ENCODE measurements at places on chromosomes 5 and 9.

GRCh38 chr9:112135706-112136105 is 39.4 kb downstream of the SUSD1 start:
- DNase-seq = no peak
- H3K27me3 ChIP-seq = no peaks in the 10 kb centered on the region
- H3K4me1 ChIP-seq = no peaks in the 10 kb centered on the region
- no peak overlapping the region for H3K27ac ChIP-seq

DNA sequence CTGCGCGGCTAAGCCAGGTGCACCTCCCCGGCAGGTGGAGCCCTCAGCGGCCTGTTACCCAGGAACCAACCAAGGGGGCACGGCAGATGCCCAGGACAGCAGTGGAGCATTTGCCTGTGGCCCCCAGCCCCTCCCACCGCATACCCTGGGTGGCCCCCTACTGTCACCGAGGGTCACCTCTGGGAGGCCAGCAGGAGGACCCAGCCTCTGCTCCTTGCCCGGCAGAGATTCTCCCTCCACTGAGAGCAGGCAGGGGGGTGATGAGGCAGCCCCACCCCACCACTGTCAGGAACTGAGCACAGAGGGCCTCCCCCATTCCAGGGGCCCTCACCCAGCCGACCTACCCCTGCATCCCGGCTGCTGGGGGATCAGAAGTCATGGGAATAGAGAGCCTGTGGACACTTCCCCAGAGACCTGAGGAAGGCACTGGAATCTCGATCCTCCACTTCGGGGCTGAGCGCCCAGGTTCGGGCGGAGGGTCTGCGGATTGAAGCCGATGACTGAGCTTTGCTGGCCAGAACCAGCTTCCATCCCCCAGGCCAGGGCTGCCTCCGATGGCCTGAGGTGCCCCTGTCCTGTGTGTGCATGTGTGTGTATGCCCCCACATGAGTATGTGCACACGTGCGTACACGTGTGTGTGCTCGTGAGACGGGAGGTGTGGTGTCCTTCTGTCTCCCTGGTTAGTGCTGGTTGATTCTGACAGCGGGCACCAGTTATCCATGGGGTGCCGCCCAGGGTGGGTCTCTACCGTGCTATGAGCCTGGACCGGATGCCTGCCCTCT is at the start of gene QRFP:
QRFP (minus strand) TSS at position 580 of the 782 bp plus-strand sequence. CDS start 2,974 bp downstream, outside the sequence.
- no peak within 1 kb of the TSS for H3K27ac ChIP-seq
- H3K36me3 ChIP-seq = peaks cover 2% of the 10 kb centered on the region
- H3K27me3 ChIP-seq = peaks cover 20% of the 10 kb centered on the region
- H3K4me1 ChIP-seq = no peaks in the 10 kb centered on the region

- no peaks in the 10 kb centered on the region for H3K4me1 ChIP-seq
- no peak overlapping the region for H3K4me3 ChIP-seq
- no peak for DNase-seq
- H3K27me3 ChIP-seq = no peaks in the 10 kb centered on the region
Measured at GRCh38 chr5:105503950-105504349, 1941.4 kb upstream of the NUDT12 start.

- H3K36me3 ChIP-seq = peaks cover 23% of the 10 kb centered on the region
- H3K4me3 ChIP-seq = no peak overlapping the region
Measured at GRCh38 chr5:1817261-1818043, 16.2 kb downstream of the NDUFS6 start.

GRCh38 chr5:99600952-99601351 is 672.1 kb upstream of the CHD1 start:
- H3K4me3 ChIP-seq = no peak overlapping the region
- DNase-seq = no peak
- H3K27me3 ChIP-seq = no peaks in the 10 kb centered on the region
- no peaks in the 10 kb centered on the region for H3K36me3 ChIP-seq
